ENCODE measurements at places on chromosomes 3 and 15.

- no peak for DNase-seq
Observed at GRCh38 chr3:130293247-130293646, 52.2 kb upstream of the COL6A5 start.

DNA sequence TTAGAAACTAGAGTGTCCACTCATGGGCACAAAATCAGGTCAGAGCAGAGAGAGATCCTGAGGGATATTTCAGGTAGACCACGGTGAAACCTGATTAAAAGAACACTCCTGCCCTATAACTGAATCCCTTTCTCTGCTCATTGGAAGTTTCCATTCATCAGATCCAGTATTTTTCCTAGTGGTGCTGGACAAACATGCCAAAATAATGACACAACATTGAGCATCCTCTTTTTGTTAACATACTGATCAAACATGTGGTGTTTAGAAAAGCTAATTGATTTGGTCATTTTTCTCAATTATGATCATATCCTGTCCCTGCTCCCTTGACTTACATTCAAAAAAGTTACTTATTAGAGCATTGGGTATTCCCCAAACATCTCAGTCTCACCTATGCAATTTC, 27.2 kb downstream of the PTX3 start:
- DNase-seq, result no peak

GRCh38 chr3:189995129-189995528, 125.6 kb downstream of the P3H2 start:
- no peak for DNase-seq

- no peak for DNase-seq
Observed at GRCh38 chr3:77530870-77531269, 491.0 kb downstream of the ROBO2 start.

DNA sequence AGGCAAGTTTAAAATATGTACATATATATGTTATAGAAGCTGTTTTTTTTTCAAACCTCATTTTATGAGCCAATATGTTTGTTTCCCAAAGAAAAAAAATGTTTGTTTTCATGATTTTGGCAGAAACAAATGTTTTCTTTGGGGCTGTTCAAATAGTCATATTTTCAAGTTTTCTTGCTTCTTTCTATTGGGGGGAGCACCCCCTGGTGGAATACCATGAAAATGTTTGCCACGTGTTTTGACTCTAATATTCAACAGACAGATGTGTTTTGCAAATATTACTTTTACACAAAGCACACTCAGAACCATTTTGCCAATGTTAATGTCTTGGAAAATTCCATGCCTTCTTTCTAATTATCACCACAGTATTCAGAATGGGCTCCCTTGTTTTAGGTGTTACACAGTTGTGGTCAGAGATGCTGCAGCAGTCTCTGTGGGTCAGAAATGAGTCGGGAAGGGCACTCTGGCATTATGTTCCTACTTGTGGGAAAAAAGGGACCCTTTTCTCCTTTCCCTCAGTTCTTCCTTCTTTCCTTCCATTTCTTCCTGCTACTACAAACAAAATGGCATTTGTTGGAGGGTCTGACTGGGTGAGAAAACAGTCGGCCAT, 817.0 kb downstream of the TUSC7 start:
- DNase-seq, result no peak

DNA sequence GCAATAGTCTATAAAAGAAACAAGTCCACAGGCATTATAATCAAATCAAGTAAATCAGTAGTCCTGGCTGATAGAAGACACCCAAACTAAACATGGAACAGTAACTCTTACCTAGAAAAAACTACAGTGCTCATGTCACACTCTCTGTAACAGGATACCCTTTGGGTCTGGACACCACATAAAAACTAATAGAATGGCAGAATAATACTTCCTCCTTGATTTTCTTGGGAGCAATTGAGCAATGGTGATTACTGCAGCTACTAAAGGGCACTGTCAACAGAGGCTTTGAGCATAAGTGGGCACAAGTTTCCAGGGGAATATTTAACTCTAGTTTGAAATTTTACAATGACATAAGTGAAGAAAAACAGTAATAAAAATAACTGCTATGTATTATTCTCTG, 59.5 kb downstream of the GLB1 start:
- no peak for DNase-seq

DNA sequence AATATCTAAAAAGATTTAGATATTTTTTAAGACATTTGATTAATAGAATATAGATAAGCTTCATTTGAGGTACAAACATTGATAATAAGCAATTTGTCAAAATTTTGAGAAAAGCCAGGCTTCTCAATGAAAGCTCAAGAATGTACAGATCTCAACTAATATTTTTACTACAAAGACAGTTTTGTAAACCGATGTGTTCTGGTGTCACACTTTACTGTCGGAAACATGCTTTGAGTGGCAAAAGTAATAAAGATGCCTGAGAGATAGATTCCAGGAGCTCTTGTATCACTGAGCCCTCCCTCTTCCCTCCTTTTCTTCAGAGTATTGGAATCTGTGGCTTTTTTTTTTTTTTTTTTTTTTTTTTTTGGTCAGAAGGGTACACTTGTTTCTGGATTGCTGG, 45.0 kb upstream of the THRB start:
- DNase-seq, result no peak

DNA sequence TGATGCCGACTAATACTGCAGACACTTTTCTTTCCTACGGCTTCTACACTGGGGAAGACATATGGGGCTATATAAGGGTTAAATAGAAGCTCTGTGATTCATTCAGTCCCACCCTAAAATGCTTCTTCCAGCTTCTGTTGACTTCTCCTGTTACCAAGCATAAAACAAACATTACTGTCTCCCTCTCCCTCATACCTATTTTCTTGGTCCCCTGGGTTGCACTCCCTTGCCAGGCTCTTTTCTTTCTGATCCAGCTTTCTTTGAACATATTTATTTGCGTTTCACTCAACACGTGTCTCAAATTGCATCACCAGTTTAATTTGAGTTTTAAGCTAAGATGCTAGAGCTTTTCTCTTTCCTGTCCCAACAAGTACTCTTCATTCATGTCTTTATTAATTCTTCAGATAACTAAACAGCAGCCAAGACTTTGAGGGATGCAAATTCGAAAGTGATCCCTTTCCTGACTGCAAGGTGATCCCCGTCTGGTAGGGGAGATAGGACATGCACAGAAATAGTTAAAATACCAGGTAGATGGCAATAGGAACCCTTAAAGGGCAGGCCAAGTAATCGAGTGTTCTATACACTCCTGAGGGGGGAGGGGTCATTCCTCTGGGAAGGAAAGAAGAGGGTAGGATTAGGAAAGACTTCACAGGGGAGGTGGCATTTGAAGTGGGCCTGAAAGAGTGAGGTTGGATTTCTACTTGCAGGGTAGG, 198.6 kb upstream of the BCL6 start:
- no peak for DNase-seq

GRCh38 chr3:151856118-151856517, 17.3 kb upstream of the SUCNR1 start:
- no peak for DNase-seq

- no peak for DNase-seq
Observed at GRCh38 chr3:17081520-17081919, 196.8 kb downstream of the PLCL2 start.

- DNase-seq, result no peak
Observed at GRCh38 chr3:82130046-82130445, 368.6 kb upstream of the GBE1 start.

GRCh38 chr15:73629798-73630429, 3.3 kb downstream of the NPTN start:
- no peak for DNase-seq

DNA sequence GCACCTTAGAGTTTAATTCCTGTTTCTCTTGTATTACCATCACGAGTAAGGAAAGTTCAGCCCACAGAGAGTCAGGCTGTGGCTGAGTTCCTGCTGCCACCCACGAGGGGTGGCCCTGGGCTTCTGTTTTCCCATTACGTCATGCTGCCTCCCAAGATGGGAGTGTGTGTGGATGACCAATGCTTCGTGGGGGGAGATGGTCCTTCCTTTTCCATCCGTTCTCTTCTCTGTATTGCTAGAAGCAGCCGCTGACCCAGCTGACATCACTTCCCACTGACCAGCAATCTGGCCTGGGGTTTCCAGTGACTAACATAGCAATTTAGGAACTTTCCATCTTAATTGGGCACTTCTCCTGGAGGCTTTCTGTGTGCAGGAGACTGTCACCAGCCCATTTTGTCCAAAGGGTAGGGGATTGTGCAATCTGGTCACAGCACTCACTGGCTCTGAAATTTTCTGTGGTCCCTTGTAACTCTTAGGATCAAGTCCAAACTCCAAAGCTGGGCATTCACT, 9.3 kb downstream of the IRAK2 start:
- peak; percentile 45 for DNase-seq

- no peak for DNase-seq
Observed at GRCh38 chr3:101778385-101779046, 495 bp upstream of the NXPE3 start.

DNA sequence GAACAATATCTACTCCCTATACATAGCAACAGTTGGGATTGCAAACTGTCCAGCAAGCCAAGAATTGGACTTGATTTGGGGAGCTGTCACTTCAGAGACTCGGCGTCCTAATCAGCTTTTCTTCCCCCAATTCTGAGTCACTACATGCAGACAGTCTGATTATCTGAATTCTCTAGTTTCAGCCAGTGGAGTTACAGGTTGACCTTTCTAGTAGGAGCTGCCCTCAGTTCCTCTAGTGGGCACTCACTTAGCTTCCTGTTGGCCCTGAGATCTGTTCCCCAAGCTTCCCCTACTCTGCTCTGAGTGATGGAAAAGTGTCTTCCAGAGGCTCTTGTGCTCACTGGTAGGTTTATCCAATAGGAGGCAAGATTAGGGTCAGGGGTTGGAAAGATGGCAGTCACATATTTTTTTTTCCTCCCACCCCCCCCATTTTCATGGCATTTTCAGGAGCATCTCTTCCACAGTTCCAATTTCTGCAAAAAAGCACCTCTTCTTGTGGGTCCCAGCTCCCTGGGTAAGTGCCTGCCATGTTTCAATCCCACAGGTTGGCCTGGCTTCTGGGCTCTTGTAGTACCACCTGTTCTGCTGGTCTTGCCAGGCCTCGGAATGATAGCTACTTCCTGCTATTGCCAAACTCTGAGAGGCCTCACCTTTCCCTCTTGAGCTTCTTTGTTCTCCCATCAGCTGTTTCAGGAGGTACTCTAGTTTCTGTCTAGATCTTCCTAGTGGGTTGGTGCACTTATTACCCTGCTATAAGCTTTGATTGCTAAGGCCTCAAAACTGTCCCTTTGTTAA, 182.2 kb downstream of the RAP2B start:
- DNase-seq, result no peak

DNA sequence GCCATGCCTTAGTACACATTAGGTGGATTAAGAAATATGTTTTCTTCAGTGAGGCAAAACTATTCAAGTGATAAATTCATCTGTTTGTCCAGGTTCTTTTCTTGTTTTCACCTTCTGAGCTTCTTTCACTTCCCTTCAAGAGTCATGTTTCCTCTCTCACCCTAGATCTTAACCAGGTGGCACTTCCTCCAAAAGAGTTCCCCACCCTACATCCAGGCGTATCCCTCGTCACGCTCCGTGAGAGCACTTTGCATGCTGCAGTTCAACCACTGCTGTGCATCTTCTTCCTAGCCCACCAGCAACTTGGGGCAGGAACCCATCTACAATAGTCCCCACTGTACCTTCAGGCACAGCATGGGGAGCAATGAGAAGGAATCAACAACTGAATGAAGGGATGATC, 28.9 kb downstream of the OSBPL10 start:
- DNase-seq, result no peak

- DNase-seq, result no peak
Observed at GRCh38 chr15:69509131-69509530, 56.5 kb downstream of the RPLP1 start.

GRCh38 chr3:126659915-126660886, 5.3 kb upstream of the TXNRD3 start:
- no peak for DNase-seq

GRCh38 chr3:100184948-100185570, 70.8 kb upstream of the FILIP1L start:
- DNase-seq, result no peak

DNA sequence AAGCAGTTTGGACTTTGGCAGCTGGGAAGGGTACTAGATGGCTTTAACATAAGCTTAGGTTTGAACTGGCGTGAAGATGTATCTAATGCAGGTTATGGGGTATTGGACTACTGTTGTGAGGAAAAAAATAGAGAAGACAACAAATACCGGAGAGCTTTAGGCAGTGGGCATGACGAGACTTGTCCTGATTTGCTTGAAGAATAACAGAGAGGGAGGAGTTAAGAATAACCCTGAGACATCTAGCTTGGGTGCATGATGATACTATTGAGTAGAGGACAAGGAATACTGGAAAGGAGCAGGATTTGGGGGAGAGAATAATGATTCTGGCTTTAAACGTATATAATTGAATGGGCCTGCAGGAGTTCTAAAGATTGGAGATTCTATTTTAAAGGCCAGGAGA, 249.5 kb upstream of the AZI2 start:
- DNase-seq, result no peak

GRCh38 chr15:85761635-85762034, 33.1 kb downstream of the KLHL25 start:
- no peak for DNase-seq
